ENCODE measurements at places on chromosomes 7 and 10.

GRCh38 chr7:97024209-97025129 is at the start of gene DLX5:
DLX5 (minus strand) TSS chr7:97024831; CDS start chr7:97024623, 208 bp downstream.
- DNase-seq, result peak; percentile 97

GRCh38 chr10:119313644-119314043 is 106.3 kb downstream of the GRK5 start:
- no peak for DNase-seq

GRCh38 chr7:18520450-18521235 is 25.1 kb downstream of the HDAC9 start:
- DNase-seq, result no peak

- DNase-seq, result no peak
These were observed at the start of gene NRG3 for GRCh38 chr10:81874875-81875466. NRG3 (plus strand) TSS chr10:81875194.

DNA sequence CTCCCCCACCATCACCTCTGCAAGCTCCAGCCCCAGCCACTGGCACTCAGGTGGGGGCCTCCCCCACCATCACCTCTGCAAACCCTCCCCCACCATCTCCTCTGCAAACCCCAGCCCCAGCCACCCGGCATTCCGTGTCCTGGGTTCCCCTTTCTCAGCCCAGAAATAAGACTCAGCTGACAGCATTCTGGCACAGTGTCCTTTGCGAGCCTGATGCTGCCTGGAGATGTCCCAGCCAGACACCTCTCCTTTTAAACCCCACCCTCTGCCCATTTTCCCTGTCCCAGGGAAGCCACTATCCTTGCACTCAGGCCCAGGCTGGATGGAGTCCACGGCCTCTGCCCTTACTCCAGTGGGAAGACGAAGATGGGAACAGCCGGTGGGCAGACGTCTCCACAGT is 49.8 kb downstream of the ELFN1 start:
- DNase-seq, result no peak

DNA sequence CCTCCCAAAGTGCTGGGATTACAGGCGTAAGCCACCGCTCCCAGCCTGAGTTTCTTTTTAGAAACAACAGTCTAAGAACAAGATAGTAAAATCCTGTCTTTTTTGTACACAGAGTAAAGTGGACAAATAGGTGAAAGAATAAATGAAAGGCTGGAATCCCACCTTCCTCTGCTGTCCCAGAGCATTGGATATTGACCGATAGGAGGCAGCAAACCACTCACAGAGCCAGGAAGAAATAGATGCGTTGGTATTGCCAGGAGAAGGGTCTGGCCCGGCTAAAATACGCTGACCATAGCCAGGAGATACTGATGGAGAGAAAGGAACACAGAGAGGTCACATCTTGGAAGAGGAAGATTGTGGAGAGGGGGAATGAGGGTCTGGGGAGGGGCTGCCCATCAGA is 11.4 kb upstream of the ZNF12 start:
- no peak for DNase-seq

DNA sequence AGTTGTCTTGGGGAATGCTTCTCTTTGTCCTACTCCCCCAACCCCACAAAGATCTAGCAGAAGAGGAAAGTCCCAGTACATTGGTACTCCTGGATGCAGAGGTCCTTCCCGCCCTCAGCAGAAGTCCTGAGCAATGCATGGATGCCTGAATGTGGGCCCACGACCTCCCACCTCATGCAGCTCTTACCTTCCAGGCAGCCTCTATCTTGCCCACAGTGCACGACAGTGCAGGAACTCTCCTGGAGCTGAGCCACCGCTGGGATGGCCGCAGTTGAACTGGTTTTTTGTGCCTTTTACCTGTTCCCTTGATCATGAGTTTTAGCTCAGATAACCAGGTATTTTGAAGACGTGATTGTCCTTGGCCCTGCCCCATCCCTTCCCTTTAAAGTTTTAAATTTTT is 37.9 kb downstream of the LRRC4 start:
- no peak for DNase-seq

GRCh38 chr10:6497620-6498019 is 82.5 kb downstream of the PRKCQ start:
- DNase-seq, result no peak

DNA sequence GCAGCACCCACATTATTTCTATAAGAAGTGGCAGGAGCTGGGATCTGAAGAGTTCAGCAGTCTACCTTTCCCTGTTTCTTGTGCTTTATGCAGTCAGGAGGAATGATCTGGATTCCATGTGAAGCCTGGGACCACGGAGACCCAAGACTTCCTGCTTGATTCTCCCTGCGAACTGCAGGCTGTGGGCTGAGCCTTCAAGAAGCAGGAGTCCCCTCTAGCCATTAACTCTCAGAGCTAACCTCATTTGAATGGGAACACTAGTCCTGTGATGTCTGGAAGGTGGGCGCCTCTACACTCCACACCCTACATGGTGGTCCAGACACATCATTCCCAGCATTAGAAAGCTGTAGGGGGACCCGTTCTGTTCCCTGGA is 874 bp upstream of the RBP3 start:
- no peak for DNase-seq

DNA sequence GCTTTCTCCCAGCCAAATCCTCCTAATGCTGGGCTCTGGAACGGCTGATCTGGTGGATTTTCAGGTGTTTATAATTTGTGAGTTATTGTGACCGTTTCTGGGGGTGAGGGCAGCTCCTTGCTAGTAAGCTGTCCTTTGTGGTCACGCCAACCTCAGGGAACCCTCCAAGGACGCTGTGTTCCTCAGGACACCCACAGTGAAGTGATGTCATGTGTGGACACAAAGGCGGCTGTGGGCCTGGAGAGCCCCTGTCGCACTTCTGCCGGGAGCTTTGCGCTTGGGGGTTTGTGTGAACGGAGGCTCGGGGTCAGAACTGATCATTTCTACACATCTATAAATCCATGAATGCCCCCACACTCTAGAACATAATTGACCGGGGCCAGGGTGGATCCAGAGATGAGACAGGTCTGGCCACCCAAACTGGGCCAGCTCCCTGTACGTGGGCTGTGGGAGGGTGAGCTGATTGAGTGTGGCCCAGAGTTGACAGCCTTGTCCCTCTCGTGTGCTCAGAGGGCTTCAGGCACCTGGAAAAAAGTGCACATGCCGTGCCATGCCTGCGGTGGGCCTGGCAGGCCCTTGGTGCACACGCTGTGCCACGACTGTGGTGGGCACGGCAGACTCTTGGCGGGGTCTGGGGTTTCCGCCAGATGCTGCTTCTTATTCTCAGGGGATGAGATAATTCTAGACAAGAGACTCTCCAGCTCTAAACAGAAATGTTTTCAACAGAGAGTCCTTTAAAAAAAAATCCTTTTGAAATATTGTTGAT is 130.2 kb downstream of the VIPR2 start:
- DNase-seq, result no peak

- DNase-seq, result no peak
These were observed 909.4 kb downstream of the GRID1 start for GRCh38 chr10:85457191-85457590.

Measured in NCI-H2081 (cell line).